RPMI8226 (cell line): ENCODE measurements at places on chromosomes 3 and 15.
A peak's percentile ranks its signal among the peaks of the same experiment; 100 is the strongest.

DNA sequence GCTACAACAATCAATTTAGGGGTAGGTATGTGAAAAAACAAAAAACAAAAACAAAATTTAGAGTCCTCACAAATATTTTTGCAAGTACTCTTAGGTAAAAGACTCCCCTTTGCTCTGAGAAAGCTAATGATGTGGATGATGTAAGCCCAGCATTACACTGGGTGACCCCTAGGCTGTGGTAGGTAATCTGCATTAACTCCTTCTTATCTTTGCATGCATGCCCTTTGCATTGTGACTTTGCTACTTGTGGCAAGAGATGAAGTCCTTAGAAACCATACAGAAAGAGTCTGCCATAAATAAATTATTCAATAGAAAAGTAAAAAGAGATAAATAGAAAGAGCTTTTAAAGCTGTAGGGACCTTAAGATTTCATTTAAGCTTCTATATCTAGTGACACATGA is 159.7 kb upstream of the MBNL1 start:
- no peak for DNase-seq

- DNase-seq, result no peak
Measured at GRCh38 chr3:195025884-195026200, 245.1 kb downstream of the XXYLT1 start.

DNA sequence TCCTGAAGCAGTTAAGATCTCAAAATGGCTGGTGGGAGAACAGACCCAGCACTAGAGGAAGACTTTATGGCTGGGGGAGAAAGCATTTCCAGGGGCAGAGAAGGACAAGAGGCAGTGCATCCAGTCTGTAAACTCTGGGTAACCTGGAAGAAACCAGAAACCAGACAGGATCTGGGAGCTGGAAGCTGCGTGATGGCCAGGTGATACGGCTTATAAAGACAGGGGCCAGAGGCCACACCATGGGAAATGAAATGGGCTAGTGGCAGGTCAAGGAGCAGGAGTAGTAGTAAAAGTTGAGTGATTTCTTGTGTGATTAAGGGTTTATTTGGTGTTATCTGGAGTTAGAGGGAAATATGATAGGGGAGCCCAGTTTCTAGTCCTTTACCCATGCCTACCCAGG is 144.7 kb upstream of the ARRDC4 start:
- DNase-seq, result no peak

- no peak for DNase-seq
Measured at GRCh38 chr3:194707147-194707540, 21.5 kb downstream of the FAM43A start.

- no peak for DNase-seq
Measured at GRCh38 chr15:49898575-49899283, 220.3 kb downstream of the ATP8B4 start.

DNA sequence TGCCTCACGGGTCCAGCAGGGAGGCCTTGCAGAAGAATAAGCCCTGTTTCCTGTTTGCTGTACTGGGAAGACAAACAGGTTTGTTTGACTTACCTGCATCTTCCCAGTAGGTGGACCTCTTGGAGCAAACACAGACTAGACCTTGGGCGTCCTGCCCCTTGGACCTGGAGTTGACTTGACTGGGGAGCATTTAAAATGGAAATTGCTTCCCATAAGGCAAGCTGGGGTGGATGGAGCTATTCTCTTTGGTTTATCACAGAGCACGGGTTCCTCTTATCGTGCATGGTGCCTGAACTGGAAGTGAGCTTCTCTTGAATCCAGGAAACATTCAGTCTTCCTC is 151.4 kb downstream of the RPLP1 start:
- DNase-seq, result peak; percentile 60

- no peak for DNase-seq
Measured at GRCh38 chr3:170524073-170524472, 61.8 kb downstream of the SLC7A14 start.

DNA sequence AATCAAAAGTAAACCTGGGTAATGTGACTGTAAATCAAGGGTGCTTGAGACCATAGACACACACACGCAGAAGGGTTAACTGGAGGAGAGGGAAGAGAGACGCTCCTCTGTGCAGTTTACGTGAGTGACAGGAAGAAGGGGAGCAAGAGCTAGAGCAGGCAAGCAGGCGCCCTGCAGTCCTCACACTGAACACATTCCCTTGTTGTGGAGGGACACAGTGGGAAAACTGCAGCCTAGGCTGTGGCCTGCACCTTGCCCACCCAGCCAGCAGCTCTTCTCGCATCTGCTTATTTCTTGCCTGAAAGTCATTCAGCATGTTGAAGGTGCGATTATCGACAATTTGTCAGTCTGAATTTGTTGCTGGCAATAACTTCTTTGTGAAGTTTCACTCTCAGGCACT is 24.2 kb downstream of the SOX2 start:
- no peak for DNase-seq

GRCh38 chr3:16720367-16720940 is 115.2 kb upstream of the DAZL start:
- no peak for DNase-seq

DNA sequence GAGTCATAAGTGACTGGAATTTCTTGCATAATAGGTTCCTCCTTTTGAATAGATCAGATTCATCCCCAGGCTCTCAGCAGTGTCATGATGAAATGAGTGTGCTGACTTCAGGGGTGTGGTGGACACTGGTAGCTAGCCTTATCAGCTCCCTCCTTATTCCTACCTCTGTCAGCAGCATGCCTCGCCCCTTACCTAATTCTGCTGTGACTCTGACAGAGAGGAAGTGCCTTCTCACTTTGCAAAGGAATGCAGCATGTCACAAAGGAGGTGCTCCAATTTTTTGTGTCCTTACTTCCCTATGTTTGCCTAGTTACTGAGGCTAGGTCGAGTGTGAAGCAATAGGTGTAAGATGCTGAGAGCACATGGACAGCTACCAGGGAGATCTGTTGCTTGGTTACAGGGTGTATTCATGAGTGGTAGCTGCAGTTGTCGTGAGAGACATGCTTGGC is 90.6 kb downstream of the TNFAIP8L3 start:
- no peak for DNase-seq

DNA sequence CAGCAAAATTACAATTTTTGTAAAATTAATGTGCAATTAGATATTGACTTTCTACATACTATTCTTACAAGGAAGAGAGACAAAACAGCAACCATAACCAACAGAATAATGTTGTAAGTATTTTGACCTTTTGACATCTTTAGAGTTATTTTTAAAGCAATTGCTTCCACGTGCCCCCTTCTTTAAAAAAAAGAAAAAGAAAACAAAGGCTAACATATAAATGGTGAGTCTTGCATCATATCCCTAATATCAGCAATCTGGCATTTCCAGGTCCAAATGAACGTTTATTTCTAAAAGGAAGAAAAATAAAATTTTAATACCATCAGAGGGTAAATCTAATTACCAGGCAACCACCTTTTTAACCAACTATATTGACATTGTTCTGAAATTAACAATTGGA is 19.3 kb upstream of the STRIT1 start:
- DNase-seq, result no peak

- no peak for DNase-seq
Measured at GRCh38 chr3:155846119-155846518, 8.1 kb downstream of the SLC33A1 start.

DNA sequence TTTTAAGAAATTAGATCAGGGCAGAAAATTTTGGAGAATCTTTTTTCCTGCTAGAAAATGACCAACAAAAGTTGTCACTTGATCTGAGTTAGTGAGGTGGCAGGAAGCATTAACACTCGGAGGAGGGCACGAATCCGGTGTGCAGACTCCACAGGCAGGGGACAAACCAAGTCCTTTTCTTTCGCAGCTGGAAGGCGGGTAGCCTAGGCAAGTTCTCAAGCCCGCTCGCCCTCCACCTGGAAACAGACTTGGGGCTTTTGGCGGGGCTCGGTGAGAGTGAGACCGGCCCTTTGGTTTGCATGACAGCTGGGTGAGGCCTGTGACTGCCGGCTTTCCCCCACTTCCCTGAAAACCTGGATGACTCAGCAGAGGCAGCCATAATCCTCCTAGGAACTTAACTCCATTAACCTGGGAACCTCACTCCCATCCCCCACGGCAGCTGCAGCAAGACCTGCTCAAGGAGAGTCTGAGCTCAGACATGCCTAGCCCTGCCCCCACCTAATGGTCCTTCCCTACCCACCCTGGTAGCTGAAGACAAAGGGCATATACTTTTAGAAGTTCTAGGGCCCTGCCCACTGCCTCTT is 134.8 kb downstream of the MFSD1 start:
- no peak for DNase-seq

- DNase-seq, result no peak
Measured at GRCh38 chr3:188901126-188901525, 270.6 kb upstream of the TPRG1 start.

DNA sequence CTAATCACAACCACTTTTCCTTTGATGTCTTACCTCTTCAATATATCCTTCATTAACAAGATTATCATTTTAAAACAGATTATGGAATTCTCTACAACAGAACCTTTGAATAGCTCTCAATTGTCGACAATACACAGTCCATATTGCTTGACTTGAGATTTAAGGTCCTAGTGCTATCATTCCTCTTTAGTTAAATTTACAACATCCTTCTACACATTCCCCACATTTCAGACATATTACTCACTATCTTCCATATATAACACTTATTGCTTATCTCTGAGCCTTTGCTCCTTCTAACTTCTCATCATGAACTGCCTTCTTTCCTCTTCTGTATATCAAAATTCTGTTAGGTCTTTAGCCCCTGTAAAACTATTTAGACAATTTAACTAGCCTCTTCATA is 247.0 kb downstream of the STXBP5L start:
- no peak for DNase-seq

DNA sequence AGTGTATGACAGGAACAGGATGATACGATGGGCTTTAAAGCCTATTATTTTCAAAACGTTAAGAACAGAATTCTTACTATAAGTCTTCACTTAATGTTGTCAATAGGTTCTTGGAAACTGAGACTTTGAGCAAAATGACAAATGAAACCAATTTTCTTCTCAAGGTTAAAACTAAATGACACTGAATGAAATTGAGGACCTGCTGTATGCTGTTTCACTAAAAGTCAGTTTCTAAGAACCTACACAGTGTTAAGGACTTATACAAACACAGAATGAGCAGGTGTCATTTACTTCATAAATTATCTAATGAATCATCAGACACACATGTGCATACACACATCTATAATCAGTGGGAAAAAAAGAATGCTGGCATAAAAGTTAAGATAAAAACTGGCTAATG is 106.9 kb downstream of the RFTN1 start:
- DNase-seq, result no peak

DNA sequence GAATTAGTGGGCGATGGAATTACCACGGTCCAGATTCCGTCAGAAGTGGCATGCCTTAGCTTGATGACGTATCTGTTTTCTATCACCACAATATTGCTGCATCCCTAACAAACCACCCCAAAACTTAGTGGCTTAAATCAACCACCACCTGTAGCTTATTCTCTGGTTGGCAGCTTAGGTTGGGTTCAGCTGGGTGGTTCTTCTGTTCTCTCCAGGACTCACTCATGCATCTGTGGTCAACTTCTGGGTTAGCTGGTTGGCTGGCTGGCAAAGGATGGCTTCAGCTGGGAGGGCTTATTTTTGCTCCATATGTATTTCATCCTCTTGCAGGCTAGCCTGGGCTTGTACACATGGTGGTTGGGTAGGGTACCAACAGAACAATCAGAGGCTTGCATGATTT is 288.8 kb upstream of the LRRFIP2 start:
- DNase-seq, result no peak

- peak; percentile 53 for DNase-seq
Measured at GRCh38 chr15:51751697-51752683, 593 bp downstream of the TMOD2 start.

DNA sequence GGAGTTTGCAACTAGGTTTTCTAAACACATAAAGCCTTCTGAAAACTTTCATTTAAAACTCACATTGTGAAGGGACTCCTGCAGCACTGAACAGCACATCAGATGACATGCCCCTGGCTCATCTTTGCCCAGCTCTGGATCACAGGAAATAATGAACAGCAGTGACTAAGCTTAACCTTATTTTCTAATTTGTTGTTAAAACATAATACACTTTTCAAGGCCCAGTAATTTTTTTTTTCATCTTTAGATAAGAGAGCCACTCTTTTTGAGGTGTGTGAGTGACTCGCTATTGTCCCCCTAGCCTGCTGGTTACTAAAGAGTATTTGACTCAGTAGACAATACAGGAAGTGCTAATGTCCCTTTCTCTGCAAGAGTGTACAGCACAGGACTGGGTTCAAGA is 204.0 kb downstream of the OSBPL10 start:
- DNase-seq, result no peak

DNA sequence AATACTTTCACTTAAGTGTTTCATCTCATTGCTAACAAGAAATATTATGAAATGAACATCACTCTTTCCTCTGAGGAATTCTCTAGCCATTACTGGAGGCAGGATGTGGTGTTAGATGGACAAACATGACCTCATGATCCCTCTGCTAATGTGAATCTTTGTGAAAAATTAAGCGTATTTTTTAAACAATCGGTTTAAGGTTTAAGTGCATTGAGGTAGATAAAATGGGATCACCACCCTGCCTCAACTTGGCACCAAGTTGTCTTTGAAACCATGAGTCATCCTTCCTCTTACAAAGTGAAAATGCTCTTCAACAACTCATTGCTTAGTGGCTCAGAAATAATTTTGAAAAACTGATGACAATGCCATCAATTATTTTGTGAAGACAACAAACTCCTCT is 76.0 kb upstream of the DCBLD2 start:
- peak; percentile 14 for DNase-seq

- peak; percentile 46 for DNase-seq
Measured at GRCh38 chr3:55487381-55488241, 505 bp upstream of the WNT5A start.

DNA sequence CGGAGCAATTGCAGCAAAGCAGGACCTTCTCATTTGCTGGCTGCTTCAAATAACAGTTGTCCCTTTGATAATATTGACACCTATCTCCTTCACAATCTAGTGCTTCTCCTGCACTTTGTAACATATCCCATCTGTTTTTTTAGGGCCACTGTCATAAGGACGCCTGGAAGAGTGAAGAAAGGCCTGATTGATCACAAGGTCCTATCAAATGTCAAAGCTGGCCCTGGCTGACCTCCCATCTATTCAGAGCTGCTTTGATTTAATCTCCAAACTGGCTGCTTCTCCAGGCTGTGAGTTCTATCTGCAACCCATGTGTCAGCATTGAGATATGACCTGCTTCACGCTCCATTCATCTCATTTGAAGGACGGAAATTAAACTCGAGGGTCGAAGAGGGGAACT is 601.2 kb upstream of the KCNMB2 start:
- DNase-seq, result no peak

- DNase-seq, result peak; percentile 88
Measured at GRCh38 chr3:14256561-14257342, 78.1 kb downstream of the LSM3 start.

GRCh38 chr3:154430014-154430413 is at the start of gene GPR149:
TSS of gene GPR149 (minus strand) at chr3:154430190. CDS start at chr3:154429615, 575 bp downstream.
- DNase-seq, result no peak

GRCh38 chr3:110620118-110620517 is 451.5 kb upstream of the NECTIN3 start:
- no peak for DNase-seq

GRCh38 chr15:75309711-75310110 is 26.2 kb upstream of the COMMD4 start:
- no peak for DNase-seq

DNA sequence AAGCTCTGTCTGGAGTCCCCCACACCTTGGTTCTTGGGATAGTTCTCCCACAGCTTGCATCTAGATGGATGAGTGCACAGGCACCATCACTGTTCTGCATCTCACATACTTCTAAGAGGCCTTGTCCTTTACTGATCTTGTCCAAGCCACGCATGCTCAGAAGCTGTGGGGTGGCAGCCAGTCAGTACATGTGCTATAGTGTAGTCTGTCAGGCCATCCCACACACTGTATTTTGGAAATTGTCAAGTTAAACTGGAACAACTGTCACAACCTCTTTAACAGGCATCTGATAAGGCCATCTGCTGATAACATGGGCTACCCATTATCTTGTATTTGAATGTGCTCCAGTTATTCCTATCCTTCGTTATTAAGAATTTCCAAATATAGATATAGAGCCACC is 296.5 kb upstream of the AZI2 start:
- DNase-seq, result no peak
